Retina (tissue), 1 donor: ENCODE measurements at places on chromosomes 1 and 21.
A peak's percentile ranks its signal among the peaks of the same experiment; 100 is the strongest.

DNA sequence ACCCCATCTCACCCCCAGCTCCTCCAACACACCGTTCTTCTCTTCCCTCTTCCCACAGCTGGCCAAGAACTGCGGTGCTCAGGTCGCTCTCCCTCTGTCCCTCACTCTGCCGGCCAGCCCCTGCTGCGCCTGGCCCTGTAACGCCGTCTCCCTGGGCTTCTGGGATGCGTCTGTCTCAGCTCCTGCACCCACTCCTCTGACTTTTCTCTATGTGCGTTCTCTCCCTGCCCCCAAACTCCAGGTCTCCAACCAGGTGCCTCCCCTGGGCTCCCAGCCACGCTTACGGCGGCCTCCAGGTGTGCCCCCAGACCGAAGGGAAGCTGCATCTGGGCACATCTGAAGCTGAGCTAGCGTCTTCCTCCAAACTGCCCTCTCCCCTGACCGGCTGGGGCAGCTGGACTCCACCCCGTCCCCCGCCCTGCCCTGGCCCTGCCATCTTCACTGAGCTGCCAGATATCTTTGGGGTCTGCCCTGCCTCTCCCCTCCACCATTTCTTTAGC, 2.6 kb downstream of the KRTAP10-12 start:
- no peak for DNase-seq

DNA sequence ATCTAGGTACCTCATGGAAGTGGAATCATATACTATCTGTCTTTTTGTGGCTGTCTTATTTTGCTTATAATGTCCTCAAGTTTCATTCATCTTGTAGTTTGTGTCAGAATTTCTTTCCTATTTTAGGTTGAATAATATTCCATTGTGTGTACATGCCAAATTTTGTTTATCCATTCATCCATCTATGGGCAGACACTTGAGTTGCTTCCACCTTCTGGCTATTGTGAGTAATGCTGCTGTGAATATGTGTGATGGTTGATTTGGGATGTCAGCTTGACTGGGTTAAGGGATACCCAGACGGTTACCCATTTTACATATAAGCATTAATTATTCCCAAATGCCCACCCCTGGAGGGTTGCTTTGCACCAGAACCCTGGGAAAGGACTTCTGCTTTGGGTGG, 477.5 kb downstream of the PTPRU start:
- no peak for DNase-seq

- no peak for DNase-seq
These were observed 44.8 kb upstream of the SPOCD1 start for GRCh38 chr1:31860581-31860980.

DNA sequence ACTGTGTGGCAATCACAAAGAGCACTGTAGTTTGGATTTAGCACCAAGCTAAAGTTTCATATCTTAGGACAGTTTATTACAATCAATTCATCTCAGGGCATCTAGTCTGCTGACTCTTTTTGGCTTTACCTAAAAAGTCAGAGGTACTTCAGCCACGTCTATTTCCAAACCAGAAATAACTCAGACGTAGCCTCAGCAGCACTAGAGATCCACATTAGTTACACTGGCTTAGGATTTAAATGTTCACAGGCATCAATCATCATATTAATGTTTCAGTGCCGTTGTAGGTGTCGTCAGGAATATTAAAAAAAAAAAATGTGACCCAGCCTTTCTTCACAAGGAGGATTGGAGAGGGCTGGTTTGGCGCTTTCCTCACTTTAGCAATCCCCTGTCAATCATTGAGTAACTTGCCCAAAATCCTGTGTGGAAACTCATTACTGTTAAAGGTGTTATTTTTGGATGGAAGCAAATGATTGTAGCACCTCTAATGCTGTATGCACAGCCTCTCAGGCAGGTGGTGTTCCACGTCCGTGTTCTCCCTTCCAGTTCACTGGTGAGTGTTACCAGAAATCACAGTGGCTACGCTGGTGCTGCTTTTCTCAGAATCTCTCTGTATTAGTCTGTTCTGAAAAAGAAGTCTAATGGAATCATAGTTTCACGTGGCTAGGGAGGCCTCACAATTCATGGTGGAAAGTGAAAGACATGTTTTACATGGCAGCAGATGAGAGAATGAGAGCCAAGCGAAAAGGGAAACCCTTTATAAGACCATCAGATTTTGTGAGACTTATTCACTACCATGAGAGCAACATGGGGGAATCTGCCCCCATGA, 45.4 kb downstream of the NEK7 start:
- no peak for DNase-seq

DNA sequence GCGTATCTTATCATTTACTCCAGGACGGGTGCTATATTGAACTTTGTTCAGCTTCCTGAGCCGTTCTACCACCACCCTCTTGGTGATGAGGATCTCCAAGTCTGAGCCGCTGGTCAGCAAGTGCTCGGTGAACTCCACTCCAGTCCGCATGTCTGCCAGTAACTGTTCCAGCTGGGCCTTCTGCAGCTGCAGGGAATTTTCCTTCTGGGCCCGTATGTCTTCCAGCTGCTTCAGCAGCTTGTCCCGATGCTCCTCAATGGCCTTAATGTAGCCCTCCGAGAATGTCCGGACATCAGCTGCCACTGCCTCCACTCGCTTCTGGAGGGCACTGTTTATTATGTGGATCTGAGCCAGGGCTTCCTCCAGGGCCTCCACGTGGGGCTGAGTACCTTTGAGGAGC, 3.4 kb downstream of the TRIM45 start:
- no peak for DNase-seq

DNA sequence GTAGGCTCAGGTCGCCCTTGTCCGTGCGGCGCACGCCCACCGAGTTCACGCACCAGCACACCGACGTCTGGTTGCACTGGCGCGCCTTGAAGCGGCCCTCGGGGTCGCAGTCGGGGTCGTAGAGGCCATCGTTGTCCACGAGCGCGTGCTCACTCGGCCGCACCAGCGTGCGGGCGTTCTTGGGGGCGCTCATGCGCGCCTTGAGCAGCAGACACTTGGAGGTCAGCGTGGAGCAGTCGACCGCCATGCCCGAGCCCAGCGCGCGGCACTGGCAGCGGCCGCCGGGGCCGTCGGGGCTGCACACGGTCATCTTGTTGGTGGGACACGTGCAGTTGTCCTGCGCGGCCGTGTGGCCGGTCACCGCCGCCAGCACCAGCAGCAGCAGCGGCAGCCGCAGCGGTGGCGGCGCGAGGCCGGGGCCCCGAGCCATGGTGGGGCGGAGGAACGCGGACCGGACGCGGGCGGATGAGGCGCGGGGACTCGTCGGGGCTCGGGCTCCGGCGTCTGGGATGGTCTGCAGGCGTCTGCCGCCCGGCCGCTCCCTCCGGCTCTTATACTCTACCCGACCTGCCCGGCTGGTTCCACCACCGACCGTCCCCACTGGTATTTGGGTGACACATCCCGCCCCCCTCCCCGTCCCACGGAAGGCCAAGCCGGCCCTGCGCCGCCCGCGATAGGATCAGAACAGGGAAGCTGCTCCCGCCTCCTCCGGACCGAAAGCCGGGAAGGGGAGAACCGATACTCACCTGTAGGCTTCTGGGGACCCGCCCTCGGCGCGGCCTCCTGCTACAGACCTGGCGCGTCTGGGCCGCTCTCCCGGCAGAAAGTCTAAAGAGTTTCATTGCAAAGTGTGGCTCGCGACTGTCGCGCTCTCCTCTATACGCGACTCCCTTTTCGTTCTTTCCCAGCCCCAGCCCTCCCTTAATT, at the start of gene TACSTD2:
Gene TACSTD2 (minus strand): TSS at position 526 of the 927 bp plus-strand sequence. CDS start 96 bp downstream, at position 430.
- DNase-seq, result peak; percentile 76

DNA sequence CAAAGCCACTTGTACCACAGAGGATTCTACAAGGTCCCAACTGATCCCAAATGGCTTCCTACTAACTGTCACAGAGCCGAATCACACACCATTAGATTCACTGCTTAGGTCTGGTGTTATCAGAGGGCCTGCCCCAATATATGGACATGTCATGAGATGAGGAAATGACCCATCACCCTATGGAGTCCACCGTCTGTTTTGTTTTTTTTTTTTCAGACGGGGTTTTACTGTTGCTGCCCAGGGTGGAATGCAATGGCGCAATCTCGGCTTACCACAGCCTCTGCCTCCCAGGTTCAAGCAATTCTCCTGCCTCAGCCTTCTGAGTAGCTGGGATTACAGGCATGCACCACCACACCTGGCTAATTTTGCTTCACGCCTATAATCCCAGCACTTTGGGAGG, 83.8 kb upstream of the ETS2 start:
- no peak for DNase-seq

DNA sequence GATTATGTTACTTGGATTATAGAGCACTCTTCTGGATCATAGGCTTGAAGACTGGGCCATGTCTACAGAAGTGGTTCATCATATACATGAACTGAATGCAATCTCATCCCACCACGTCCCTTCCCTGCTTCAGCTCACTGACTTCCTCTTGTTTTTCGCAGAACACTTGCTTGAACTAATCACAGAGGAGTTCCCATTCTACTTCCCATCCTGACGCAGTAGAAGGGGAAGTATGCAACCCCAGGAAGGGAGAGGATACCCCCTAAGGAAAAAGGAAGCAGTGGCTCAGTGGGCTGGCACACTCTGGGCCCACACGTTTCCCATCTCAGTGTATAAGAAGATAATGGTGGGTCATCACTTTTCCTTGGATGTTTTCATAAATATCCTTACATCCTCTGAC, 36.2 kb downstream of the CASQ2 start:
- no peak for DNase-seq

GRCh38 chr1:222769181-222769580, 32.2 kb downstream of the FAM177B start:
- DNase-seq, result no peak

- DNase-seq, result peak; percentile 42
These were observed 34.0 kb downstream of the CAPN8 start for GRCh38 chr1:223631473-223631872.

- peak; percentile 90 for DNase-seq
These were observed 573 bp downstream of the KLHL21 start for GRCh38 chr1:6601923-6602668.

- DNase-seq, result no peak
These were observed 59.3 kb upstream of the ABCD3 start for GRCh38 chr1:94358630-94359599.

DNA sequence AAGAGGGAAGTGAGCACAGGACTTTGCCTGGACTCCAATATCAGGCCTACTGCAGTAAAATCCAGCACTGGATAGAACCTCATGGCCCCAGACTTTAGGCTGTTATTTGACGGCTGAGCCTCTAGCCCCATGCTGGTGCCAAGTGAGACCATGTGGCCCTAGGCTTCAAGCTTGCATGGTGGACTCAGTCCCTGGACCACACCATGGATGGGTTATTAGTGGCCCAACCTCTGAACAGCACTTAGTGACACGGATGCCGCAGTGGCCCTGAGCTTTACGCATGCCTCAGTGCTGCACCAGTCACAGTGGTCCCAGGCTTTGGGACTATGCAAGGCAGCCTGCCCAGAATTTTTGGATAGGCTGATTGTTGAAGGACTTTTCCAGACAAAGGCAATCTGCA, 13.0 kb downstream of the IFI44L start:
- no peak for DNase-seq

GRCh38 chr1:10192263-10192662, 18.1 kb upstream of the KIF1B start:
- DNase-seq, result no peak

- DNase-seq, result no peak
These were observed 17.0 kb upstream of the PKP1 start for GRCh38 chr1:201266276-201266675.

- no peak for DNase-seq
These were observed 101.8 kb downstream of the CD247 start for GRCh38 chr1:167416506-167416905.

GRCh38 chr21:32516756-32517649, 68.3 kb downstream of the TCP10L start:
- DNase-seq, result no peak

GRCh38 chr1:2644171-2644570, 11.4 kb upstream of the MMEL1 start:
- DNase-seq, result no peak

DNA sequence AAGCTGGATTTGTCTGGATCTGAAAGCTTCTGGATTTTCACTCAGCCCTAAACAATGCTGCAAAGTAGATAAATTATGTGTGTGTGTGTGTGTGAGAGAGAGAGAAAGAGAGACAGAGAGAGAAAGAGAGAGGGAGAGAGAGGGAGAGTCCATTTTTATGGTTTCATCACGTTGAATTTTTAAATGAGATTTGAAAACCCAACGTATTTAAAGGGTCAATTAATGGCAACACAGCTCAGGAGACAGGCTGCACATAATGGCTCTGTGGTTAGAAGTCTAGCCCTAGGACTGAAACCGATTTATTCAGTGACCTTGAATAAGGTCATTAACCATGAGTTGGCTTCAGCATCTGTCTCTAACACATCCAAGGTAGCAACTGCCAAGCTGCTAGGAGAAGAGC, 35.3 kb upstream of the FMN2 start:
- DNase-seq, result peak; percentile 56

DNA sequence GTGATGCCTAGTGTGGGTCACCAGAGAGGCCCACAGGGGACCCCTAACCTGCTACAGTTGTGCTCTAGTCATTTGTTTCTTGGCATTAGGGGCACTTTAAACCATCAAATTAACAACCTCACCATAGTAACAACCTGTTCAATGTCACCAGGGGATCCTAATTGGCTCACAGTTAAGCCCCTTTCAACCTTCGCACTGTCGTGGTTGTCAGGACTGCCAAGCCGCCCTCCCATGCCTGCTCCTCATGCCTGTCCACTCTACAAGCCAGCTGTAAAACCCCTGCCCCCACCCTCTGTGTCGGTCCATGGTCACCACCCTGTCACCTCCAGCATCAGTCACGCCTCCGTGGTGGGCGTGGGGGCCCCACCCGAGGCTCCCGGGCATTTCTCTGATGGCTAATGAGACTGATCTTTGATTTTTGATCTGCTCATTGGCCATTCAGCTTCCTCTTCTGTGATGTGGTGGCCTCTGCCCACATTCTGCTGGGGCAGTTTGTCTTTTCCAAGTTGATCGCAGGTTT, 96.6 kb downstream of the WDR4 start:
- no peak for DNase-seq

DNA sequence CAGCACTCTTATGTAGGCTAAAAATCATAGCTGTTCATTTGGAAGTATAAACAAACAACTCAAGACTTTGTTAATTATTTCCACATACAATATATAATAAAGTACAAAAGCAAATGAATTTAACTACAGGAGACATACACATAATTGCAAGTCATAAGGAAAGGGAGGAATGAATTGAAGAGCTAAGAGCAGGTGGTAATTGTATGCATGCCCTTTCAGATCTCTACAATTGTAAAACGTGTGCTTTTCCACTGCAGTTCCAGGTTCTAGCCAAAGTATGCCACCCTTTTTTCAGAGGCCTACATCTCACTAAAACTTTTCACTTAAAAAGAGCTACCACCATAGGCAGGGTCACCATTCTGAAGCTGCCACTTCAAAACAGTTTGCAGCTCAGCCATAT, 42.8 kb upstream of the HP1BP3 start:
- no peak for DNase-seq

DNA sequence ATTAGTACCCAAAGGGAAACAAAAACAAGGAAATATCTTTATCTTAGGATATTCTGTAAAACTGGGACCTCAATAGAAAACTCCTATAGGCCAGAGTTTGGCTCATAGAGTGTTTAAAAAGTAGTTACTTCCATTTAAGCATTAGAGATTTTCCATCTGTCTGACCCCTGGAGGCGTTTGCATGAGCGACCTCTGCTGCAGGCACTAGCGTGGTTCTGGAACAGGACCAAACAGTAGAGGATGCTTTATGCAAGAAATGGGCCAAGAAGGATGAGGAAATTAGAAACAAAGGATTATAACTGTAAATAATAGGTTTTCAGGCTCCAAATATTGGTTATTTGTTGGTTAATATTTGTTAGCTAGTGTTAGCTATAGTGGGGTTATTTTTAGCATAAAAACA, 5.7 kb downstream of the ZBTB40 start:
- no peak for DNase-seq
